ENCODE measurements at places on chromosomes 5 and 9.

DNA sequence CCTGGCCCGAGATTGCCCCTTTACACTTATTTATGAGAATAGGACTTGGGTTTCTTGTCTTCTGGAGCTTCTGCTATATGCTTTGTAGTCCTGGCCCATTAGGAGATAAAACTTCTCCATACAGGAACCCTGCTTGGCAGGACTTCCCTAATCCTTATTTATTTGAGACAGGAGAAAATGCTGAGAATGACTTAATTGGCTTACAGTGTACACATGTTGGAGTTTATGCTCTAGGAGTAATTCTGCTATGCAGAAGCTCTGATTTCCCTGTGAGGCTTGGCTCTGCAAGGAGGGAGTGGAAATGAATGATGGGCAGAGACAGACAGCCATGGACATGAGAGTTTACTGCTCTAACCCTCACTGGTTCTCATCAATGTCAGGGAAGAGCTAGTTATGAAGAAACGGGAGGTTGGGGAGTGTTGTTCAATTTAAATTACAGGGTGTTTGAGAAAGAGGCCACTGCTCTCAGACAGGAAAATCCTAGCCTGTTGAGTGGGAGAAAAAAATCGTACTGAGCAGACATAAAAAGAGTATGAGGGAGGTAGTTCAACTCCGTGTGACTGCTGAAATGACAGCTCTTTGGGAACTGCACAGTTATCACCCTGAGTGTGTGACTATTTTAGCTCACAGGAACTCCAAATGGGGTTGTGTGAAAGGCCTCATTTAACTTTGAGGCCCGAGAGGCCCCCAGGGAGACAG is 37.5 kb downstream of the ACTBL2 start:
- DNase-seq: peak; percentile 23

- DNase-seq: no peak
Observed at GRCh38 chr9:113258282-113258681, 17.1 kb downstream of the CDC26 start.

GRCh38 chr9:97365634-97366033 is 46.3 kb upstream of the TDRD7 start:
- DNase-seq: no peak

- DNase-seq: no peak
Observed at GRCh38 chr9:91481972-91482371, 58.3 kb upstream of the NFIL3 start.

DNA sequence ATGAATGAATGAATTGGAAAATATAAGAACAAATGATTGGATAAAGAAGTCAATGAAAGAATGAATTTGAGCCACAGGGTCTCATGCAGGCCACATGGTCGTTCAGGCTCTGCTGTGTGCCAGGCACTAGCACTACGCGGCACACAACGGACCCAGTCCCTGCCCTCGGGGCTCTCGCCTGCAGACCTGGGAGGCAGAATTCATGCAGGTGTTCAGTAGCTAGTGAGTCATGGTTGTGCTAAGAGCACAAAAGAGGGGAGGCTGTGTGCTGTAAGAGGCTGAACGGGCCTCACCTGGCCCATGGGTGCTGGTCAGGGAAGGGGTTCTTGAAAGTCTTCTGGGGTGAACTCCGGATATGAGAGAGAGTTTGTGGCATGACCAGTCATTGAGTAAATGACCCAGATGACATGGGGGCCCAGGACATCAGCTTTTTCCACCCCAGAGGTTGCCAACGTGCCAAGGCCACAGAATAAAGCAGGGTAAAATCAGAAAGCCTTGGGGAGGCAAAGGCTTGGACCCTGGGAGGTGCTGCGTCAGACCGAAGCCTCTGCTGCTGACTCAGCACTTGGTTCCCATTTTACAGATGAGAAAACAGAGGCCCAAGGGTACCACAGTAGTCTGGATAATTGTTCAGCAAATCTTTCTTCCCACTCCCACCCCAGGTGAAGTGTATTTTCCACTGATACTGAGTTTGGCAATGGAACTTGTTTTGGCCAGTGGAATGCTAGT is 264.3 kb upstream of the MVB12B start:
- DNase-seq: no peak

DNA sequence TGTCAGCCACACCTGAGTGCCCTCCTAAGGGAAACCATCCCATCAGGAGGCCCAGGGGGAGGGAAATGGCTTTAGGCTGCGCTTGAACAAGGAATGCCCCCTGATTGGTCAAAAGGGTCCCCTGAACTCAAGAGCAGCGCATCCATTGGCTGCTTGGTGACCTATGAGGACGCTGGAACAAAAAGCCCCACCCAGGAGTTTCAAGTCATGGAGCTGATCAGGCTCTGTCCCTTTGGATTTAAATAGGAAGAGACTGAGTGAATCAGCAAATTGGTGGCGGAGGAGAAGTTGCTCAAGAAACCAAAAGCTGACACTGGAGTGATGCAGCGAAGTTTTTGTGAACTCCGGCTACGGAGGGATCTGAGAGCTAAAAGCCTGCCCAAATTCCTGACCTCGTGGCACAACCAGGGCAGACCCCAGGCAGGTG is 66.7 kb downstream of the SMIM23 start:
- no peak for DNase-seq

DNA sequence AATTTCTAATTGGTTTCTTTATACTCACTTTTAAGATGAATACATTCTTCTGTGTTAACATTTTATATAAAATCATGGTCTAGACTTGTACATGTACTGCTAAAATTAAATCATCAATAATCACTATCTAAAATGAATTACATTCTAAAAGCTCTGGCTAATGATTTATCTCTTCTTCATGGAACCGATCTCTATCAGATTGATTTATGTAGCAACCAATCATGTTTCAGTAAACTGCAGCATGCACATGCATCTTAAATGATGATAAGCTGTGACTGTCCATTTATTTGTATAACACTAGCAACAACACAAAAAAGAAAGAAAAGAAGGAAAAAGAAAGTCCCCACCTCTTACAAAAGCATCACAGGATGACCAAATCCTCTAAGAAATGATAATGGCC is 669.2 kb downstream of the NR2F1-AS1 start:
- no peak for DNase-seq

GRCh38 chr9:14218253-14218652 is 95.7 kb downstream of the NFIB start:
- no peak for DNase-seq

GRCh38 chr9:95032580-95033341 is 284.7 kb downstream of the FANCC start:
- DNase-seq: no peak

GRCh38 chr9:85964526-85964925 is 23.6 kb downstream of the NAA35 start:
- no peak for DNase-seq

- no peak for DNase-seq
Observed at GRCh38 chr9:101840694-101841188, 102.3 kb upstream of the GRIN3A start.

DNA sequence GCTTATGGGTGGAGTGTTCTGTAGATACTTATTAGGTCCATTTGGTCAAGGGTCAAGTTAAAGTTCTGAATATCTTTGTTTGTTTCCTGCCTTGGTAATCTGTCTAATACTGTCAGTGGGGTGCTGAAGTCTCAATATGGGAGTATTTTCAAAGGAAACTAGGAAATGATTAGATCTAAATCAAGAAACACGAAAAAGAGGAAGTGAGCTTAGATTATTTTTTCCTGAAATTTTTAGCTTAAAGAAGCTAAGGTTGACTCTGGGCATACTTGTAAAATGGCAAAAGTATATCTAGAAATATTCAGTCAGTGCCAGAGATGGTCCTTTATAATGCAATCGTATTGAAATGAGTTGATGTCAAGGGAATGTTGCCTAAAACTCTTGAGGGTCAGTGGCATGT is 313.5 kb downstream of the ICE1 start:
- DNase-seq: no peak

DNA sequence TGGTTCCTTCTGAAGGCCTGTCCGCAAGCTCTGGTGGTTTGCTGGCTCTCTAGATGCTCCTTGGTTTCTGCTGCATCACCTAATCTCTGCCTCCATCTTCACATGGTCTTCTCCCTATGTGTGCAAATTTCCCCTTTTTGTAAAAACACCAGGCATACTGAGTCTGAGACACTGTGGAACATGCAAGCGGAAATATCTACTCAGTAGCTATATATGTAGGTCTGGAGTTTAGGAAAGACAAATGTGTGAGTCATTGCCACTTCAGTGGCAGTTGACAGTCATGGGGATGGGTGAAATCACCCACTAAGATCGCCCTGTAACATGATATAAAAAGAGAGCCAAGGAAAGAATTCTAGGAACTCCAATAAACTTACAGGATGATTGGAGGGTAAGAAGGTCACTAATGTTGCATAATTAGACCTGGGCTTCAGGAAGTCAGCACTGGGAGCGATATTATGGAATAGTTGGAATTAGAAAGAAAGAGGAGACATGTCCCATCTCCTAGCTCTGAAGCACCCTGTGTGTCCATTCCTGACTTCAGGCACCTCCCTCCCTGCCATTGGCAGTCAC is 22.7 kb upstream of the UBLCP1 start:
- DNase-seq: no peak

DNA sequence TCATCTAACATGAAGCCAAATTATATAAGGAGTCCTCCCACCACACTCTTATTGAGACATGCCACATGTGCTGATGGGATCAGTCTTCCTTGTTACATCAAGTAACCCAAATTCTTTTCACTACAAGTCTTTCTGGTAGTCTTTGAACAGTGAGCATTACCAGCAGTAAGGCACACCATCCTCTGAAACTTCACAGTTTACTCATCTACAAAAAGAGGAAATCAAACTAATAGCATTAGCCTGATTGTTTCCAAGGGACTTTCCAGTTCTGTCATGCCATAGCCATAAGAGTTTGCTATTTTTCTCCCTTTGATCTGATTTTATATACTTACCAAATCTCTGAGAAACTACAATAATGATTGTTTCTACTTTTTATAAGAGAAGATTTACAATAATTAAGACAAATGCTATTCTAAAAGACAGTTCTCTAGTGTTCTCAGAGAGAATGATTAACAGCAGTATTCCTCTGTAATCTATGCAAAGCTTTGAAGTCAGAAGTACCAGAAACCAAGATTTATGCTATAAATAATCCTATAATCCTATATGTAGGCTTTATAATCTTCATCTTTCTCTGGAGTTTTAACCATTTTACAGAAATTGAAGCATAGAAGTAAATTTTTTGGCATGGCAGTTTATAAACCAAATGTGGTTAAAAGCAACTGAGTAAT is 166.2 kb upstream of the ACO1 start:
- no peak for DNase-seq

DNA sequence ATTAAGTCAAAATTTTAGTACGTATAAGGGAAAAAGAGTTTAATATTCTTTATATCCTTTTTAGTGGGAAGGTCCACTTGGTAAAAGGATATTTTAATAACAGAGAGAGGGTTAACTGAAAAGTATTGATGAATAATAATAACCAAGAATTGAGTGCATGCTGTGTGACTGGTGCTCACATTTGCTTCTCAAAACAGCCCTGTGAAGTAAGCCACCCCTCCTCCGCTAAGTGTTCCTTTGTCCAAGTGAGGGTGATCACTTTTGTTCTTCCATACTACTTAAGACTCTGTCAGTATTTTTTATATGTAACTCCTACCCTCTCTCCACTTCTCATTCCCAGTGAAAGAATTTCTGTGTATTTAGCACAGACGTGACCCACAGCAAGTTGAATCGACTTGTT is 51.5 kb downstream of the SLC44A1 start:
- no peak for DNase-seq

- no peak for DNase-seq
Observed at GRCh38 chr9:95147452-95148207, 169.9 kb downstream of the FANCC start.

- no peak for DNase-seq
Observed at GRCh38 chr5:97094579-97095317, 47.7 kb downstream of the LIX1 start.

DNA sequence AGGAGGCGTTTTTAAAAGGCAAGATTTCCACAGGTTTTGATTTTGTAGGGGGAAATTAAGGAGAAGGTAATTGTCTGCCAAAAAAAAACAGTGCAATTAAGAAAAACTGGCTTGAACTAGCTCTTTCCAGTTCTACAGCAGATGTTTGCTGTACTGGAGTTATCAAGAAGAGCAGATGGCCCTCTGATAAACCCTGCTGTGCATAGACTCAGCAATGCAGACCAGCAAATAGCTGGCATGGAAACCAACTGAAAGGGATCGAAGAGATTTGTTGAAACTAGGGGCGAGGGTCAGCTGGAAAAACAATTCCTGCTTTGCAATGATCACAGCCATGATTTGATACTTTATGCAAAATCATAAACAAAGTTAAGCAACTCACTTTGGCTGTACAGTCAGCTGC is 17.8 kb upstream of the BHMT start:
- DNase-seq: no peak

GRCh38 chr5:176619203-176619568 is 9.2 kb upstream of the GPRIN1 start:
- DNase-seq: peak; percentile 77

DNA sequence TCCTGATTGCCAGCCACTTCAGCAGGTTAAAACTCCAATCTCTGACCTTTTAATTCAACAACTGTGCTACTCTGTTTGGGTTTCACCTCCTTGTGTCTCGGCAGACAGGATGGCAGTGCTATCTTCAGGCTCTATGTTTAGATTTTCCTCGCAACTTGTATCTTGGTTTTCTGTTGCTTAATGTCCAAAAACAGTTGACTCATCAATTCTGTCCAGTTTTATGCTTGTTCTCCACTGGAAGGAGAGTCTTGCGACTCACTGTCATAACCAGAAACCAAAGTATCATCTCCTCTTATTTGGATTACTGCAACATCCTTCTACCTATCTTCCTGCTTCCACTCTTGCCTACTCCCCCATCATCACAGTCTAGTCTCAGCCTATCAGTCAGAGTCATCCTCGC is 130.9 kb upstream of the ADAMTS16 start:
- DNase-seq: no peak

GRCh38 chr9:33750839-33751339 is 44.5 kb upstream of the PRSS3 start:
- DNase-seq: no peak

DNA sequence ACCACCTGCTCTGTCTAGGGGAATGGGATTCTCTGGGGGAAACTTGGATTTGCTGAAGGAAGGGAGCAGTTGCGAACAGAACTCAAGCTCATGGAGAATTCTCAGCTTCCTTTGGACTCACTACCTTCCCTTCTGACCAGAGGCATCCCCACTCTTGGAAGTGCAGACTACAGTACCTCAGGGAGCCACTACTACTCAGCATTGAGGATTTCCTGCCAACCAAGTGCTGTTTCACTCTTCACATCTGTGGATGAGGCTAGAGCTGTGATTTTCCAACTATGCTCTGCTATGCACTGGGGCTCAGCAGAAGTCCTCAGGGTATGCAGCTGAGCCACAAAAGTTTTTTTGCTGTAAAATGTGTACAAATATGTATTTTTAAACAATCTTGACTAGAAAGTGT is 43.9 kb downstream of the MACROH2A1 start:
- no peak for DNase-seq

- DNase-seq: no peak
Observed at GRCh38 chr5:31898036-31898632, 259.2 kb downstream of the PDZD2 start.

- no peak for DNase-seq
Observed at GRCh38 chr5:133373121-133373870, 239.0 kb downstream of the FSTL4 start.

DNA sequence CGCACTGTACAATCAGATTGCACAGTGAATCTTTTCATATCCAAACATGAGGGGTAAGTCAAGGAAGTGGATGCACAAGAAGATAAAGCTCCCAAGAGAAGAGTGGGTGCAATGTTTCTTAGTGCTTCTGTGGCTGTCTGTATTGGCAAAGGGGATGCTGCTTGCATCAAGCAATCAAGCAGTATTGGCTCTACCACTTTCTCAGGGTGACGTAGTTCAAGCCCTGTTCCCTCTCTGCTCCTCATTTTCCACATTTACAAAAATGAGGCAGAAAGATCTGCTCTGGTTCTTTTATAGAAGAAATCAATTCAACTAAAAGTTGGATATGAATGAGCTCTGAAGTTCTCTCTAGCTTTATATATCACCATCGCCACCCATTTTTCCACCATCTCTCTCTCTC is 2.3 kb downstream of the TNFSF8 start:
- DNase-seq: no peak
